Activated CD8-positive, alpha-beta memory T cell treated with anti-CD3 and anti-CD28 coated beads for 48 hours (primary cell): ENCODE measurements at places on chromosomes 7 and 10.
A peak's percentile ranks its signal among the peaks of the same experiment; 100 is the strongest.

DNA sequence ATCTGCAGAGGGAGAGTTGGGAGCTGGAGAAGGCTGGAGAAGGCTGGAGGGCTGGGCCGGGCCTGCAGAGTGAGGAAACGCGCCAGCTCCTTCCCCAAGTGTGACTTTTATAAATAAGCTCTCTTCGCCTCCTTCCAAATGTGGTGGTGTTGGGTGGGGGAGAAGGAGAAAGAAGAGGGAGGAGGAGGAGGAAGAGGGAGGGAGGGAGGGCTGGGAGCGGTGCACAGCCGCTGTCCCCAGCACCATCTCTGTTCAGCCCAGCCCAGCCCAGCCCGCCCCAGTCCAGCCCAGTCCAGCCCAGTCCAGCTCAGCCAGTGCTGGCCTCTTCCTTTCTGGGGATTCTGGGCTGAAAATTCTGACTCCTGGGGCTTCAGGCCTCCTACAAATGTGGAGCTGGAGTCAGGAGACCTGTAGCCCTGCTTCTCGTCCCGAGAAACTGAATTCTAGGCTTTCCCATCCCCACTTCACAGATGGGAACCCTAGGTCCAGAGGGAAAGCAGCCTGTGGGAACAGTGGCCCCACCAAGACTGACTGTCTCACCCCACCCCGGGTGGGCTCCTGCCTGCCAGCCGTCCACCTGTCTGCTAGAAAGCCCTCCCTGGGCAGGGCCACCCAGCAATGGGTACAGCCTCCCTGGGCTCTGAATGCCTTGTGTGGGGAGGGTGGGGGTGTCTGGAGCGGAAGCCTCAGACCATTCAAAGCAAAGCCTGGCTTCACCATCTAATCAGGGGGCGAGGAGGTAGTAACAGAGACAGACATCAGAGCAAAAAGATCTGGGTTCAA lies 2.3 kb downstream of the STX1A start:
- DNase-seq, result no peak

DNA sequence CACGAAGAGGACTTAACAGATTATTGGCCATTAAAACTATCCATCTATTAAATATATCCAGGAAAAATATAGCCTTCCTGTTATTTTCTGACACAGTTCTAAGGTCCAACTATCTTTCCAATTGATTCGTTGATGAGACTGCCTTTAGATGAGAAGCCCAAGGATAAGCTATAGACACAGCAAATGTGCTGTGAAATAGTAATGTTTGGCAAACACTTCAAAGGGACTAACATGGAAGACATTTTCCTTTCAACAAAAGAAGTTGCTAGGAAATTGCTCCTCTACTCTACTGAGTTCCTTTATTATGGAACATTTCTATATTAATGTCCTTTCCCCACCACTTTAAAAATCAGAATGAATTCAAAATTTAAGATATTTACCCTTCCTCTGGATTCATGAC lies 38.5 kb downstream of the CCDC186 start:
- no peak for DNase-seq

DNA sequence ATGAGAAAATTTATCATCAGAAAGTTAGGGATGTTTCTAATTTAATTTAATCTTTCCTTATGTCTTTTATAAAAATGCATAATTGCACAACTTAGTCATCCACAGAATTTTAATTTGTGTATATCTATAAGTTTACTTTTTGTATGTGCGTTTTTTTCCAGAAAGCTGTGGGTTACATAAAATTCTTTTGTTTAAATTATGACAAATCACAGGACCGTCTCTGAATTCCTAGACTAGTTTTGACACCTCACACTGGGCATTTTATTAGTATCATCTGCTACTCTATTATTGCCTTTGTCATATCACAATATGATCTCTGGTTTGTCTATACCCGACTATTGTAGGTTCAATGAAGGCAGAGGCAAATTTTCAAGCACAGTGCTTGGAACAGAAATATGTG lies 482.4 kb upstream of the SEMA3D start:
- no peak for DNase-seq

GRCh38 chr10:114506871-114507385 lies 102.6 kb upstream of the AFAP1L2 start:
- no peak for DNase-seq

- DNase-seq, result no peak
Observed at GRCh38 chr7:44533301-44534055, 7.7 kb downstream of the NPC1L1 start.

- DNase-seq, result no peak
Observed at GRCh38 chr10:80528185-80528700, 9.5 kb upstream of the SH2D4B start.

DNA sequence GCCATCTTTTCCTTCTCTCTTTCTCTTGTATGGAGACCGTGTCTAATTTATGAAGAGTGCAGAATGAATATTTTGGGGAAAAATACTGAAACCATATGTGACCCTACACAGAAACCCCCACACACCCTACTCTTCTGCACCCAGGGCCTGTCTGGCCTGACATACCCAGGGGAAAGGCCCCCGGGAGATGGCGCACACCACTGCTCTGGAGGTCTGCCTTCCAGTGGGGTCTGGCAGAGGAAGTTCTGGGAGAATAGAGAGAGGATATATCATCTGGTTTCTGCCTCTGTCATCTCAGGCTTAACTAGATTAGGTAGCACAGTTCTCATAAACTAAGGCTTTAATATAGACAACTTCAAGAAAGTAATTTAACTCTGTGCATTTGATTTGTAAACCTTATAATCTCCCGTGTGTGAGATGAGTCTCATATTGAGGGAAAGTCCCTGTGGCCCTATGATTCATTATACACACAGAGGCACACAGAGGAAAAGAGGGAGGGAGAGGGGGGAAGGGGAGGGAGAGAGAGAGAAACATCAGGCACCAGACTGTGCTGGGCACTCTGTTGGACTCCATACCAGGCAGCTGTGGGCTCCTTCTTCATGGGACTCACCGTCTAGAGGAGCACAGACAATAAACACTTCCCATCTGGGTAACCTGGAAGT lies 123.3 kb downstream of the AOAH start:
- no peak for DNase-seq

GRCh38 chr7:106129291-106129690 lies 17.2 kb upstream of the SYPL1 start:
- no peak for DNase-seq

- DNase-seq, result peak; percentile 35
Observed at GRCh38 chr10:73991884-73992245, 6.1 kb upstream of the VCL start.

DNA sequence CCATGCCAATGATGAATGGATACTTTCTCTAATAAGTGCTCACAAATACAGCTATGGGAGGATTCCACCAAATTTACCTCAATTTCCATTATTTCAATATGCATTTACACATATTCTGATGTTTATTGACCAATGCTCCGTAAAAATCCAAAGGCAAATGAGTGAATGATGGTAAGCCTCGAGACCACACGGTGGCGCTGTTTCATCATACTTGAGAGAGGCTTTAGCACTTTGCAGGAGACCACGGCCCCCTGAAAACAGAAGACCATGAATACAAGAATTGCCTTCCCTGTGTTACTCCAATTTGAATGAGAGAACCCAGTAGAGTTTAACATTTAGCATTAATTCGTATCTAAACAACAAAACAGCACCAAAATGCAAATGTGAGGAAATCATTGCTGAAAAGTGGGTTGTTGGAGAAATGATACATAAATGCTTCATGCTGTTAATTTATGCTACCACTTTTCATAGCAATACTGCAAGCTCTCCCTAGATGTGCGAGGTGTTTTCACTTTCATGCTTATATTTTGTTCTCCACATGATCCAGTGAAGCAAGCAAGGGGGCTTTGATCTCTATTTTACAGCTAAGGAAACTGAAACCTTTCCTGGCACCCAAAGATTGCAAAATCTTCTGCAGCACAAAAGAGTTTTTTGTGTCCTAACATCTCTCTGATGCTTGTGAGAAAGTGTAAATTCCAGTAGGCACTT lies 35.4 kb downstream of the TRIL start:
- peak; percentile 18 for DNase-seq

DNA sequence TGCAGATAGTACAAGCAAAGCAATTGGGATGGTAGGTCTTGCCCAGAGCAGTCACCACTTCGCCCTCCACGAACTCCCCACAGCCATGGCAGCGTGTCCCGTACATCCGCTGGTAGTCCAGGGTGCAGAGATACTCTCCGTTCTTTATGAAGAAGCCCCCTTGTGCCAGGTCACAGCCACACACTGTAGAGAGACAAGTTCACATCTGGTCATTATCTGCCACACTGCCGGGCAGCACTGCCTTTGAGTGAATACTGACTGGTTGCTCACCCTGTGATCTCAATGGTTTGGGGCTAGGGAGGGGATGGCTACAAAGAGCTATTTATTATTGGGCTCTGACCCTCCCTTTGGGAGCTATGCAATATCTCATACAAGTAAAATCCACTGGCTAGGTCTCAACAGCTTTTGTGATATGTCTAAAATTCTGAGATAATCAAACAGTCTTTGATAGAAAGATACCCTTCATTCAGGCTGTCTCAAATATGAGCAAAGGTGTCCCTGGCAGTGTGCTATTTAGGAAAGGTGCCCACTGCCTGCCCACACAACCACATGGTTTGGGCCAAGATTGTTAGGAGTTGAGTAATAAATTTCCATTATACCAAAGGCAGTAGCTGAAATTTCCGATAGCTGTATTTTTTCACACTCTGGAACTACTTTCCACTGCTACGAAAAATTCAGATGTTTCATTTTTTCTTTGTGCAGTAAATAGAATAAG lies 82.5 kb downstream of the ABLIM1 start:
- no peak for DNase-seq

GRCh38 chr7:154795437-154795836 lies 207.5 kb downstream of the PAXIP1 start:
- DNase-seq, result no peak
